ENCODE measurements at places on chromosomes 16 and 17.
A peak's percentile ranks its signal among the peaks of the same experiment; 100 is the strongest.

- DNase-seq: no peak
Measured at GRCh38 chr17:65013613-65014391, 42.7 kb downstream of the GNA13 start.

DNA sequence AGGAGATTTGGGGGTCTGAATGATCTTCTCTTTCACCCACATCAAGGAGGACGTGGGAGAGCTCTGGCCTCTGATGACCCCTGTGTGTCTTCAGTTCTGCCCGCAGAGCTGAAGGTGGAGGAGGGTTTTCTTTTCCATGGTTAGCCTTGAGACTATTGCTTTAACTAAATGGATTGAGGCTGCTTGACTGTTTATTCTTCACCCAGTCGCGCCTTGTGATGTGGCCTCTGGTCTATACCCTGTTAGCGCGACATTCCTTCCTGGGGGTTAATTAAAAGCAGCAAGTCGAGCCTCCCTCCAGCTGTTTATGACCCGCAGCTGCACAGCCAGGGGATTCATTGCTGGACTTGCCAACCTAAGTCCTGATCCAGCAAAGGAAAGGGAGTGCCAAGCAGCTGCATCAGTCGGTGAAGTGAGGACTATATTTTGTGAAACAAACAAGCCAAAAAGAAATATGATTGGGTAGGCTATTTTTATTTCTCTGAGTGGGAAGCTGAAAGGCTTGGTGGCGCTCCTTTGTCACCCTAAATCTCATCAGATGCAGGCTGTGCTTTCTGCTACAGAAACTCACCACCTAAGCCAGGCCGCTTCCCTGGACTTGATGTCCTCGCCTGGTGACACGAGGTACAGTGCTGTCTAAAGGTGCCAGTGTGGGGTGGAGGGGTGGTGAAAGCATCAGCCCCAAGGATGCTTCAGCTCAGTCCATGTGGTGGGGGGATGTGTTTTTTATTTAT, 11.0 kb upstream of the SEC14L1 start:
- no peak for DNase-seq

DNA sequence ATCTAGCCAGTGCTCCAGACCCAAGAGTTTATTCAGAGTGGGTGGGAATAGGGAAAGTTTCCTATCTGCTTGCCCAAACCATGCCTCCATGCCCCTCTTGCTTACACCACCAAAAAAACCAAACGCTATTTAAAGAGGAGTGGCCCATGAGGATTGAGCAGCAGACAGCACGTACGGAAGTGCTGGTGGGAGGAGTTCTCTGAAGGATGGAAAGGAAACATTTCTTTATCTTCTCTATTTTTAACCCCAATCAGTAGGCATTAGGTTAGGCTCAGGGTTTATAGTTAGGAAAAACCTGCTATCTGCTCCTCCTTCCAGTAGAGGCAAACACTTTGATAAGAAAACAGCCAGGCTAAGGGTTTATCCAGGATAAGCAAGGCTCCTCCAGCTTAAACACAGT, 235.3 kb downstream of the ZFHX3 start:
- no peak for DNase-seq

DNA sequence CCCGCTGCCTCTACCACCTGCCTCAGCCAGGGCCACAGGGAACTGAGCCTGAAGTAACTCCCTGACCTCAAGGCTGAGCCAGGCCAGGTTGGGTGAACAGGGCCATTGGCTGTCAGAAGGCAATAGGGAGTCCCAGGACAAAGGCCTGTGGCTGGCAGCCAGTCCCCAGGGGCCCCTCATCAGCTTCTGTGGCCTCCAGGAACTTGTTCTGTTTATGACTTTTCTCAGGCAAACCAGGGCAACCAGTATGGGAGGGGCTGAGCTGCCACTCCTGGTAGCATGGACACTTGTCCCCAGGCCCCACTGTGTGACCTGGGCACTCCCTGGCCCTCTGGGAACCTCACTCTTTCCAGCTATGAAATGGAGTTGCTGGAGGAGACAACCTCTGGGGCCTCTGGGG, 40.1 kb downstream of the CPNE2 start:
- no peak for DNase-seq

DNA sequence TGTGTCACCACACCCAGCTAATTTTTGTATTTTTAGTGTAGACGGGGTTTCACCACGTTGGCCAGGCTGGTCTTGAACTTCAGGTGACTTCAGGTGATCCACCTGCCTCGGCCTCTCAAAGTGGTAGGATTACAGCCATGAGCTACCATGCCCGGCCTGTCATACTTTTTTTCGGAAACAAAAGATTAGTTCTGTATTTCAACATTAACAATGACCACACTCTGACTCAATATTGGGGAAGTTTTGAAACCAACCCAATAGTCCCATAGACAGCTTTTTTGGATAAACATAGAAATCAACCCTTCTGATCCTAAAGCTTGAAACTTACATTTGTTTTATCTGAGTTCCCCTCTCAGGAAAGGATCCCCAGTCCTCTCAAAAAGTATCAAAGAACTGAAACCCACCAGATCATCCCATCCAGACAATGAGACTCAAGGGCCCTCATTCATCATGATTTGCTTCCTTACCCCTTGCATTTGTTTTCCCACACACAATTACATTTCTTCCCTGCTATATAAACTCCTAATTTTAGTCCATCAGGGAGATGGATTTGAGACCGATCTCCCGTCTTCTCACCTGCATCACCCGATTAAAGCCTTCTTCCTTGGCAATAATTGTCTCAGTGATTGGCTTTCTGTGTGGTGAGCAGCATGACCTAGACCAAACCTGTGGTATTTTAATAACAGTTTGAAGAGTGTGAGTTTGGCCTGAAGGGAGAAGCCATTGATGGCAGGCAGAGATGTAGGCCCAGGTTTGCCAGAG, 7.2 kb upstream of the AGRP start:
- DNase-seq: no peak

- DNase-seq: no peak
Measured at GRCh38 chr16:49108611-49109010, 173.0 kb downstream of the CBLN1 start.

DNA sequence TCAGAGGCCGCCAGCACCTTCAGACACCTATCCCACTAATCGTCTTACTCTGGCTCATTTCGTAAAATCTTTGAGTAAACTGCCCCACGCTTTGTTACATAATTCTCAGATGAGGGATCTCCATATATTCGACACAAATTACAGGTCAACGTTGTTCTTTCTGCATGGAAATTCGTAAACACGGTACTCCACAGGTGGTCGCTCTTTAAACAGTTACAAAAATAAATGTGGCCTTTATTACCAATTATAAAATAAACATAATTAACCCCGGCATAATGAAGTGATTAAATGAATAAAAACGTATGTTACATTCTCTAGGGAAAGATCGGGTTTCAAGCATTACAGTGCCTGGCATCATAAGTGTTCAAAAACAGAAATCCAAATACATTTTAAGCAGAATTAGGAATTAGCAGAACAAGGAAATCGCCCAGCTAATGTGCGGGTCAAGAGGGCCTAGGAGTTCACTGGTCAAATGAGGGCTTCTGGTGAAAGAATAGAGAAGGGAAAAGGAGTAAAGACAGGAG, 943 bp upstream of the PIP4K2B start:
- no peak for DNase-seq

GRCh38 chr17:49970498-49970897, 1.5 kb downstream of the DLX4 start:
- no peak for DNase-seq

DNA sequence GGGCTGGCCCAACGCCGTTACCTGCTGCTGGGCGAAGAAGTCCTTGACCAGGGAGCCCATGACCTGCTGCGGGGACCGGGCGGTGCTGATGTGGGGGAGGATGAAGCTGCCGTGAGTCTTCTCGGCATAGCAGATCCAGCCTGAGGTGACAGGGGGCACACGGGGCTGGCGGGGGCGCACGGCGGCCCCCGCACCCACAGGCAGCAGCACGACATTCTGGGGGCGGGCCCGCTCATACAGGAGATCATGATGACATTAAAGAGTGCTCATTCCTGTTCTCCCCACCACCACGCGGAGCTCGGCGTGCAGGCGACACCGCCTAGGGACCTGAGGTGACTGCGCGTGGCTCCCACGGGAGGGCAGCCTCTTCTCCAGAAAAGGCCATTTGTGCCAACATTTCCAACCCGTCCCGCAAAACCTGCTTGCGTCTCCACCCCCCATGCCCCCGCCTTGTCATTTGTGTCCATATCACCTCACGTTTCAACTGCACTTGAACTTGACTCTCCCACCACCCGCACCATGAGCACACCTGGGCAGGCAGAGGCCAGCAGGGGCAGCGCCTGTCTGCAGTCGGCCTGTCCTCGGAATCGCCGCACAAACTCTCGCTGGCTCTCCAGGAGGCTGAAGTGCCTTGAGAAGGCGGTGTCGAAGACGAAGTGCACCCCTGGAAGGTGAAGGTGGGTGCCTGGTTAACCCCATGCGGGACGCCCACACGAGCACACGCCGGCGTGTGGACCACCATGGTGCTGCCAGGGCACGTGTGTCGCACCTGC, 6.4 kb downstream of the CIAO3 start:
- DNase-seq: no peak

- DNase-seq: no peak
Measured at GRCh38 chr16:72481419-72481818, 309.5 kb upstream of the PMFBP1 start.

DNA sequence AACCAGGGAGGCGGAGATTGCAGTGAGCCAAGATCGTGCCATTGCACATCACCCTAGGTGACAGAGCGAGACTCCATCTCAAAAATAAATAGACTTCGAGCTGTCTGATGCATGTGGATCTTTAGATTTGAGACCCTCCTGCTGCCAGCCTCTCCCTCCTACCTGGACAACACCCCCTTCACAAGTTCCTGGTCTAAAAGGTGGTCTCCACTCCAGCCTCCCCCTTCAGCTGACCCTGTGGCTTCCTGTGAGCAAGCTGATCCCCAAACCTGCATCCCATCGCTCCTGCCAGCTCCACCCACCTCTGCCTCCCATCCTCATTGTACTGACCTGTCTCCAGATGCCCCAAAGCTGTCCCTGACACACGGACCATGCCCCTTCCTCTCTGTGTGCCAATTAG, 27.1 kb upstream of the FAAP100 start:
- DNase-seq: no peak

DNA sequence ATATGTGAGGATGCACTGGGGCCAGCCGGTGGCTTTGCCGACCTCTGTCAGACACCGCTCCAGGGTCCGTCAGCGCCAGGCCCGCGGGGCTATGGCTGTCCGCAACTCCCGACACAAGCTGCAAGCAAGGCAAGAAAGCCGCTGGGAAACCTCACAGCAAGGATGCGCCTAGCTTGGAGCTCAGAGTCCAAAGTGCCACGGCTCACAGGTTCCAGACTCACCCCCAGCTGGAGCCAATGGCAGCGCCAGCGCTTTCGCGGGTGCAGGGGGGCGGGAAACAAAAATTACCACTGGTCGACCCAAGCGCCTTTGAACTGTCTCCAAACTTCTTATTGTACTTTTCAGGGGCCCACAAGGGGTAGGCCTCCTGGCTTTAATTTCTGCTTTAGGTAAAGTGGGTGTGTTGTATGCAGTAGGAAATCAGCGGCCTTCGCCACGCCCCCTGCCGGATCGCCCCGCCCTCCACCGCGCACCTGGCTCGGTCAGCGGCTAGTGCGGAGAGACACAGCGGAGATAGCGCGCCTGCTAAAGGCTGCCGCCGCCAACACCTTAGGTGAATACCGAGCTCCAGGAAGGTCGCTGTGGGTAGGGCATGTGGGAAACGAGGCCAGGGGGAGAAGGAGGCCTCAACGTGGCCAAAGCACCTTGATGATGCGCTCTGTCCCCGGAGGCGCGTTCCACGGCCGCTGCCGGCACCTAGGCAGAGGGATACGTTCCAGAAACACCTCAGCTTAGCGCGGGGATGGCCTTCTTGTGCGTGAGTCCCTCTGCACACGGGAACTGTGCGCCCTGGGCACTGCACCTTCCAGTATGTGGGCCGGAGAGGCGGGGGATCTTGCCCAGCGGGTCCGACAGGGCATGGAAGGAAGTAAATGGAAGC, 61.0 kb upstream of the RBL2 start:
- peak; percentile 68 for DNase-seq

GRCh38 chr16:56728027-56728426, 1.9 kb upstream of the NUP93 start:
- DNase-seq: no peak

DNA sequence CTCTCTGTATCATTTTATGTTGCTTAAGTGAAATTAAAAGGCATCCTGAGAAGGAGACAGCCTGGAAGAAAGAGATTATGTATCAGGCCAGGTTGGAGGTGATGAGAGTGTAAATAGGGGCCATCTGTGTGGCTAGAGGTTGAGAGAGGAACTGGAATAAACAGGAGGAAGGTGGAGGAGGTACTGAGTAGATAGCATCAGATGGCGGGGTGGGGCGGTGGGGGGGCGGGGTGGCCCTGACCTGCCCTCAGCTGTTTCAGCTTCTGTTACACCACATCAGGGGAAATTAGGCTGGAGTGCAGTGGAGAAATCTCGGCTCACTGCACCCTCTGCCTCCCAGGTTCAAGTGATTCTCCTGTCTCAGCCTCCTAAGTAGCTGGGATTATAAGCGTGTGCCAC, 6.9 kb upstream of the KCNG4 start:
- no peak for DNase-seq

DNA sequence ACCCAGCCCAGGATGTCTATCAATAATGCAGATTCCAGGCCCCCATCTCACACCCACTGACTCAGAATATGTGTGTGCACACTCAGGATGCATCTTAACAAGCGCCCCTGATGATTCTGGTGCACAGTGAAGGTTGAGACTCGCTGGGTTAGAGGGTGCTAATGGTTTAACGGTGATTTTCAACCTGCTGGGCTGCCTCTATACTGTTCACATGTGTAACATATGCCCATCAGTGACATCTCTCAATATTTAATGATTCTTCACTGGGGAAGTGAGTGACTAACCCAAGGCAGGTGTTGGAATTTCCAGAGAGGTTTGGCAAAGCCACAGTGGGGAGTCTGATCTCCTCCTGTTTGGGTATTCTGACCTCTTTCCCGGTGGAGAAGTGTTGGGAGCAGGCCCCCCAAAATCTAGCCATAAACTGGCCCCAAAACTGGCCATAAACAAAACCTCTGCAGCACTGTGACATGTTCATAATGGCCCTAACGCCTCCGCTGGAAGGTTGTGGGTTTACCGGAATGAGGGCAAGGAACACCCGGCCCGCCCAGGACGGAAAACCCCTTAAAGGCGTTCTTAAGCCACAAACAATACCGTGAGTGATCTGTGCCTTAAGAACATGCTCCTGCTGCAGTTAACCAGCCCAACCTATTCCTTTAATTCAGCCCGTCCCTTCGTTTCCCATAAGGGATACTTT, 4.1 kb upstream of the DOC2B start:
- no peak for DNase-seq

- no peak for DNase-seq
Measured at GRCh38 chr16:63289834-63290460, 1253.7 kb upstream of the CDH8 start.

DNA sequence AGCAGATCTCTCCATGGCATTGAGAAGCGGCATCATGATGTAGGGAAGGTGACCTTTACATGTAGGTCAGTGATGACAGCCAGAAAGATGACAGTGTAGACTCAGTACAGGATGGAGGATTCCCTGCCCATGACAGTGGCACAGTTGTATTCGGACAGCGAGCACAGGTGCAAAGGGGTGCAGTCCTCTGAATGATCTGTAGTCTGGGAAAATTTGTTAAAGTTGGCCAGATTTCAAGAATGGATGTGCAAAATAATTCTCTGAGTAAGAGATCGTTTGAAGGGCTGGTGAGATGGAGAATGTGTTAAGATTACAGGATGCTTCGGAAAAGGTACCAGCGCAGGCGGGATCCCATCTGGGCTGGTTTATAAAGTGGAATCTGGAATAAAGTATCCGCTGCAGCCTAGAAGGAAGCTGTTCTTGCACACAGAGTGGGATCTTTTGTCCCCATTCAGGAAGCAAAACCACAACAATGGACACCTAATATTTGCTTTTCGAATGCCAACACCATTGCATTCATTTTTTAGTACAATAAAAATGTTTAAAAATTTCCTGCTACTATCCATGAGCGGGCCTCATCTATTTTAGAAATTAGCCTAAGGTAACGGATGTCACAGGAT, 101.2 kb downstream of the RPTOR start:
- no peak for DNase-seq
